ENCODE measurements at places on chromosomes 2 and 18.

GRCh38 chr18:36083729-36084128 is 16.4 kb upstream of the RPRD1A start:
- DNase-seq: no peak

GRCh38 chr2:238497610-238498005 is 70.9 kb downstream of the ASB1 start:
- DNase-seq: no peak

DNA sequence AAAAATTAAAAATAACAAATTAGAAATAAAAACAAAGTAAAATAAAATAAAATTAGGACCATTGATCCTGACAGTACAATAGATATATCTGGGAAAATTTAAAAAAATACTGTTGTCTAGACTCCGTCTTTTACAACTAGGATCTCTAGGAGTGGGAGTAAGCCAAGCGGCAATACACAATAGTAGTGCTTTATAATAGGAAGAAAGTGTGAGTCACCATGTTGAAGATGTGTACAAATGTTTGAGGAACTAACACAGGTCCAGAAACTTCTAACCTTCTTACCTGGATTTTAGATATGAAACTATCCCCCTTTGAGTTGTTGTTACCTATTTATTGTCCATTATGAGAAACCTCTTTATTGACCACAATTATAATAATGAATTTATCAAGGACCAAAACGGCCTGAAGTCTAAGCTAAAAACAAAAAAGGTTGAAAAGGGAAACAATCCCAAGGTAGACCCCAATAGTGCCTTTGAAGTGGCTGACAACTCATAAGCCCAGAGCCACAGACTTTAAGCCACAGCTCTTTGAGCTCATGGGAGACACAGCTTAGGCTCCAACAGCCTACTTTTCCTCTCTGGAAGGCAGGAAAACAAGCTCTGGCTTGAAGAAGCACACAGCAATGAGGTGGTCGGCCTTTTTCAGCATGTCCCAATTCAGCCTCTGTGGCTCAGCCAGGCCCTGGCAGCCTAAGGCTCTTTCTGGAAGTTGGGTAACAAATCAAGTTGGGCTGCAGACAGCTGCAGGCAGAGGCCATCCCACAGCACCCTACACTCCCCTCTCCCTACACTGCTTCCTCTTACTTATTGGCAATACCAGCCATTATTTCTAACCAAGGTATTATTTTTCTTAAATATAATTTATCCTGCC is 62.9 kb downstream of the AQP4 start:
- DNase-seq: no peak

DNA sequence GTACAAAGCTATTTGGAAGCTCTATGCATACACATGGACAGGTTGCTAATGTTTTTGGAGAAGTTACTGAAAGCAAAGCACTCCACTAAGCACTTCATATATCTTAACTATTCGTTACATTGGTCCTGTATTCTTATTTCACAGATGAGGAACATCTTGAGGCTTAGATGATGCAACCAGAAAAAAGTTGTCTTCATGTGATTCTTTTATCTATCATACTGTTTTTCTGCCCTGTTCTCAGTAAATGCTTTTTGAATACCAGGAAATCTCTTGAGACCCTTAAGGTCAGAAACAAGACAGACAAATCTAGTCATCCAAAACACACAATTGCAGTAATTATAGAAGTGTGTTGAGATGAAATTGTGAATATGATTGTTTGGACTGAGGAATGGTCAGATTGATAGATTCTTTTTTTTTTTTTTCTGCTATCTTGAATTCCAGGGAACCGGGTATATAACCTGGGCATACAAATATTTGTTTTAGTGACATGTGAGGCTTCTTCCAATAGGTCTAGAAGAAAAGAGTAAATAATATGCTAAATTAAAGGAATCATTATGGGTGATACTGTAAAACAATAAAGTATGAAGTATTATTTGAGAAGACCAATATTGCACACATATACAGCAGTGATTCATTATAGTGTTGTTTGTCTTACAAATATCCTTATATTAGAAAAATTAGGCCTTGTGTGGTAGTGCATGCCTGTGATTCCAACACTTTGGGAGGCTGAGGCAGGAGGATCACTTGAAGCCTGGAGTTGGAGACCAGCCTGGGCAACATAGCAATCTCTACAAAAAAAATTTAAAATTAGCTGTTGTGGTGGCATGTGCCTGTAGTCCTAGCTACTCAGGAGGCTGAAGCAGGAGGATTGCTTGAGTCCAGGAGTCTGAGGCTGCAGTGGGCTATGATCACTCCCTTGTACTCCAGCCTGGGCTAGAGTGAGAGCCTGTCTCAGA is 33.7 kb downstream of the EHBP1 start:
- no peak for DNase-seq

GRCh38 chr2:161625314-161625919 is 1.2 kb downstream of the SLC4A10 start:
- no peak for DNase-seq

GRCh38 chr2:71667256-71668182 is 214.2 kb downstream of the DYSF start:
- DNase-seq: no peak

GRCh38 chr2:159546716-159547430 is 69.5 kb downstream of the BAZ2B start:
- DNase-seq: no peak

Measured in activated CD8-positive, alpha-beta memory T cell treated with anti-CD3 and anti-CD28 coated beads for 1 hour (primary cell).